HCT116 (cell line): ENCODE measurements at places on chromosomes 16 and 17. TPM values are rescaled to one million over a fixed set of nuclear protein-coding genes. Genes with fewer than 3 reads are reported as not detected.

DNA sequence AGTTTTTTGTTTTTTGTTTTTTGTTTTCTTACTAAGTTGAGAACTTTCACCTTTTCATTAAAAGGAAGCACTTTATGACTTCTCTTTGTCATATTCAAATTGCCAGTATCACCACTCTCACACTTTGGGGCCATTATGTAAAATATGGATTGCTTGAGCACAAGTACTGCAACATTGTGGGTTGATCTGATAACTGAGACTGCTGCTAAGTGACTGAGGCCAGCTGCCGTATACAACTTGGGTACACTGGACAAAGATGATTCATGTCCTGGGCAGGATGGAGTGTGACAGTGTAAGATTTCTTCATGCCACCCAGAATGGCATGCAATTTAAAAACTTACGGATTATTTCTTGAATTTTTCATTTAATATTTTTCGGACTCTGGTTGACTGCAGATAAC lies 7.8 kb downstream of the TTC19 start:
- no peak for DNase-seq
- H3K4me3 ChIP-seq: no peak overlapping the region
- no peak overlapping the region for H3K27ac ChIP-seq
- H3K36me3 ChIP-seq: peaks cover 80% of the 10 kb centered on the region
- H3K27me3 ChIP-seq: no peaks in the 10 kb centered on the region
- H3K4me1 ChIP-seq: no peaks in the 10 kb centered on the region

- H3K27me3 ChIP-seq: no peaks in the 10 kb centered on the region
- H3K4me1 ChIP-seq: no peaks in the 10 kb centered on the region
- no peak overlapping the region for H3K4me3 ChIP-seq
These were observed 37.2 kb upstream of the NUFIP2 start for GRCh38 chr17:29331075-29331707.

DNA sequence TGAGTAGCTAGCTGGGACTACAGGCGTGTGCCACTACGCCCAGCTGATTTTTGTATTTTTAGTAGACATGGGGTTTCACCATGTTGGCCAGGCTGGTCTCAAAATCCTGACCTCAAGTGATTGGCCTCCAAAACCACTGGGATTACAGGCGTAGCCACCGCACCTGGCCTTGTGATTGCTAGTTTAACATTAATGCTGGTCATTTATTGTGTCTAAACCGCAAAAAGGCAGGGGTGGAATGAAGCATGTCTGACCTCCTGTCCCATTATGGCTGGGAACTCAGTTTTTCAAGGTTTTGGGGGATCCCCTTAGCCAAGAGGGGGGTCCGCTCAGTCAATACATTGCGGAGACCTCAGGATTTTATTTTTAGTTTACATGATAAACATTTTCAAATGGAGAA lies 10.7 kb upstream of the CNGB1 start:
- H3K36me3 ChIP-seq: no peaks in the 10 kb centered on the region
- H3K27ac ChIP-seq: no peak overlapping the region
- H3K4me1 ChIP-seq: no peaks in the 10 kb centered on the region
- H3K27me3 ChIP-seq: no peaks in the 10 kb centered on the region

DNA sequence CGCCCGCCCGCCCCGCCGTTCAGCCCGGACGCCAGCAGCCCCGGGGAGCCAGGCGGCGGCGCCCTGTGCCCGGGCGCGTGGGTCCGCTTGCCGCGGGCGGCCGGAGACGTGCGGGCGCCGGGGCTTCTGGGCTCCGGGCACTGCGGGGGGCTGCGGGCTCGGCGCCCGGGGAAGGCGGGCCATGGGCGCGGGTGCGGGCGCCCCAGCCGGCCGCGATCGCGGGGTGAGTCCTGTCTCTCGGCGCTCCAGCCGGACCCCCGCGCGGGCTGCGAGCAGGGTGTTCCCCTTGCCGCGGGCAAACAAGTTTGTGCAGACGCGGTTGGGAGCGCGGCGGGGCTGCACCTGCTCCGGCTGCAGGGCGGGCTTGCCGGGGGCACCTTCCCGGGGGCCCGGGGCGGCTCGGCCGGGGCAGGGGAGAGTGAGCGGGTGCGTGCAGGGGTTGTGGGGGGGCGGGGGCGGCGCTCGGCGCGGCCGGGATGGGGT lies 292 bp downstream of the WSCD1 start:
- DNase-seq: no peak
- no peaks in the 10 kb centered on the region for H3K36me3 ChIP-seq
- H3K27ac ChIP-seq: no peak overlapping the region
- H3K4me3 ChIP-seq: no peak overlapping the region
- H3K27me3 ChIP-seq: peaks cover 20% of the 10 kb centered on the region; the same call in 1 of the 2 replicates
- no peaks in the 10 kb centered on the region for H3K4me1 ChIP-seq

DNA sequence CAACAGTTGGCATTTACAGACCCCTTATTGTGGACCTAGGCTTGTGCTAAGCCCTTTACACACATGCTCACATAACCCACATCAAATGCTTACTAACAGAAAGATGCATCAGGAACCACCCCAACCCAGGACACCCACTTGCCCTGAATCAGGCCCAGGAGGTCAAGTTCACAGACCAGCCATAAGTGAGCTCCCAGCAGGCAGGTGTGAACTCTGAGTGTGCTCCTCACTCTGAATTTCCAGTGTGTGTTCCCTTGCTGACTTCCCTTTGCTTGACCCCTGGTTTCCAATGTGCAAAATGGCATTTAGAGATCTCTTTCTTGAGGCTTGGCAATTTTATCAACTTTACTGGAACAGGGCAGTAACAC lies 87.0 kb downstream of the BMERB1 start:
- no peak for DNase-seq
- H3K27me3 ChIP-seq: no peaks in the 10 kb centered on the region
- H3K4me1 ChIP-seq: peaks cover 4% of the 10 kb centered on the region
- no peak overlapping the region for H3K27ac ChIP-seq
- H3K36me3 ChIP-seq: no peaks in the 10 kb centered on the region

DNA sequence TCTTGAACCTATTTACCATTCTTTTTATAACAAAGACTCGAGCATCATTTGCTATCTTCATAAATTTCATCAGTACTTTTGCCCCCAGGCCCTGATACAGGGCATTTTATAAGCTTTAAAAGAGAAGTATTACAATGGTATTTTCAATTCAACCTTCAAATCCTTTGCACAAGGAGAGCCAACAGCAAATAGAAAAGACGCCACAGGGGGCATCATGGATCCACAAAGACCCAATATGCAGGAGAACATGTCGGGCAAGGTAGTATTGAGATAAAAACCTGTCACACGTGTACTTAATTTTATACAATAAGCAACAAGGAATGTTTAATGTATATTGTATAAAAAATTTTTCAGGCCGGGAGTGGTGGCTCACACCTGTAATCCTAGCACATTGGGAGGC lies 10.2 kb downstream of the MAP3K14 start:
- H3K4me1 ChIP-seq: peaks cover 77% of the 10 kb centered on the region
- H3K36me3 ChIP-seq: no peaks in the 10 kb centered on the region
- H3K27me3 ChIP-seq: no peaks in the 10 kb centered on the region
- DNase-seq: no peak
- H3K4me3 ChIP-seq: no peak overlapping the region

DNA sequence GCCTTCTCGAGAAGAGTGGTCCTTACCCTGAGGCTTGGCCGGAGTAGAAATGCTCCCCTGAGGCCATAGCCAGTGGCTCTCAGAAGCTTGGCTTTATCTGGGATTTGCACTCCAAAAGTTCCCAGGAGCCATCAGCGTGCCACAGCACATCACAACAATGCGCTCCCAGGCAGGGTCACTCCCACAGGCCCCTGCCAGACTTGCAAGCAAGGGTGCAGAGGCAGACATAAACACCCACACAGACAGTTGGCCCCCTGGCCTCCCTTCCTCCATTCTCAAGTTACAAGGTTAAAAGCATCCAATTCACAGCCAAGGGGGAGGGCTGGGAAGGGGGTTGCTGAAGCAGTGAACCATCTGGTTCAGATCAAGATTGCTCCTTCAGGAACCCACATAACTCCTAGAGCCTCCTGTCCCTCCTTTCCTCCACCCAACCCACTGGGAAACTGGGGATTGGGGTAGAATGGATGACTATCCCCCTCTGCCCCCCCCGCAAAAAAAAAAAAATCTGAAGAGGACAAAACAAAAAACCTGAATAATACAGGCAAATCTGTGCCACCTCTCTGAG lies 1.8 kb downstream of the ST3GAL2 start:
- no peak overlapping the region for H3K27ac ChIP-seq
- H3K27me3 ChIP-seq: no peaks in the 10 kb centered on the region
- H3K4me1 ChIP-seq: peaks cover 53% of the 10 kb centered on the region
- DNase-seq: no peak
- no peaks in the 10 kb centered on the region for H3K36me3 ChIP-seq

GRCh38 chr17:74850914-74851313 lies 8.8 kb downstream of the GRIN2C start:
- H3K27ac ChIP-seq: no peak overlapping the region
- no peak overlapping the region for H3K4me3 ChIP-seq
- H3K36me3 ChIP-seq: no peaks in the 10 kb centered on the region
- no peak for DNase-seq
- no peaks in the 10 kb centered on the region for H3K4me1 ChIP-seq

GRCh38 chr17:78387977-78388941 lies 9.8 kb downstream of the PGS1 start:
- no peak overlapping the region for H3K27ac ChIP-seq
- H3K27me3 ChIP-seq: no peaks in the 10 kb centered on the region
- peaks cover 2% of the 10 kb centered on the region; the same call in 1 of the 2 replicates for H3K36me3 ChIP-seq
- no peak for DNase-seq

DNA sequence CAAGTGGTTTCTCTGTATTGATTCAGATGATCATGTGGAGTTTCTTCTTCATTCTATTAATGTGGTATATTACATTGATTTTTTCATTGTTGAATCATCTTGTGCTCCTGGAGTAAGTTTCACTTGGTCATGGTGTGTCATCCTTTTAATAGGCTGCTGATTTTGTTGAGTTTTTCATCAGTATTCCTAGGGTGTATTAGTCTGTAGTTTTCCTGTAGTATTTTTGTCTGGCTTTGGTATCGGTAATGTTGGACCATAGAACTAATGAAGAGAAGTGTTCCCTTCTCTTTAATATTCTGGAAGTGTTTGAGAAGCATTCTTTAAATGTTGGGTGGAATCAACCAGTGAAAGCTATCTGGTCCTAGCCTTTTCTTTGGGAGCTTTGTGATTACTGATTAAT lies 99.0 kb downstream of the OMG start:
- H3K4me3 ChIP-seq: no peak overlapping the region
- H3K36me3 ChIP-seq: 0 out of 2 replicates have a peak, but pooled peaks cover 2% of the 10 kb centered on the region
- no peak overlapping the region for H3K27ac ChIP-seq
- DNase-seq: no peak
- H3K4me1 ChIP-seq: peaks cover 12% of the 10 kb centered on the region

GRCh38 chr16:29734786-29735185 lies 11.0 kb downstream of the C16orf54 start:
- H3K27ac ChIP-seq: no peak overlapping the region
- 0 out of 2 replicates have a peak, but pooled peaks cover under 1% of the 10 kb centered on the region for H3K4me1 ChIP-seq
- no peaks in the 10 kb centered on the region for H3K27me3 ChIP-seq
- DNase-seq: no peak

GRCh38 chr17:21674242-21674731 lies 18.0 kb upstream of the KCNJ18 start:
- H3K4me1 ChIP-seq: no peaks in the 10 kb centered on the region
- H3K27ac ChIP-seq: no peak overlapping the region
- no peaks in the 10 kb centered on the region for H3K36me3 ChIP-seq
- H3K4me3 ChIP-seq: no peak overlapping the region
- DNase-seq: no peak

DNA sequence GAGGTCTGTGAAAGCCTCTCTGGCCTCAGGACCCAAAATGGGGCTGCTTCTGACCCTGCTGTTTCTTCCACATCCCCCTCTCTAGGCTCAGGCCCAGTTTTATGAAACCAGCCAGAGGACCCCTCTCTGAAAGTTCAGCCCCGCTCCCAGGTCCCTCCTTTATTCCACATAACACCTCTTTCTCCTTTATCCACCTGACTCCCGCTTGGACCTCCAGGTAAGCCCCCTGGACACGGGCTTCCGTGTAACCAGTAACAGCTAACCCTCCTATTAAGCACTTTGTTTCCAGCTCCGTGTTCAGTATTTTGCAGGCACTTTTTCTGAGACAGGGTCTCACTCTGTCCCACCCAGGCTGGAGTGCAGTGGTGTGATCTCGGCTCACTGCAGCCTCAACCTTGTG lies 37.4 kb downstream of the PSME3IP1 start:
- H3K4me1 ChIP-seq: no peaks in the 10 kb centered on the region
- no peak overlapping the region for H3K4me3 ChIP-seq
- DNase-seq: no peak

DNA sequence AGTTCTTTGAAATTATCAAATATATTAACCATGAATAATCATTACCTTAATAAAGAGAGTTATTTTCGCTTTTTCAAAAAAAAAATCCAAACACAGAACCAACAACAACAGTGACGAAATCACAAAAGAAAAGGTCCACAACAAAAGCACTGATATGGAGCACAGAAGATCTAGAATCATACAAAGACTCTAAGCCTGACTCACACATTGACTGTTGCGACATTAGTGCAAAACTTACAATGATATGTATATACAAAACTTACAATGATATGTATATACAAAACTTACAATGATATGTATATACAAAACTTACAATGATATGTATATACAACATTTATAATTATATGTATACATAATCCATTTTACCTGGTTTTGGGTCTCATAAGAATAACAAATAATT lies 117.7 kb downstream of the USP22 start:
- no peaks in the 10 kb centered on the region for H3K27me3 ChIP-seq
- no peak for DNase-seq
- no peak overlapping the region for H3K27ac ChIP-seq
- H3K36me3 ChIP-seq: no peaks in the 10 kb centered on the region

GRCh38 chr17:27546624-27547300 lies 84.2 kb upstream of the LGALS9 start:
- no peak overlapping the region for H3K4me3 ChIP-seq
- H3K27me3 ChIP-seq: no peaks in the 10 kb centered on the region
- DNase-seq: no peak
- no peaks in the 10 kb centered on the region for H3K36me3 ChIP-seq

The SPNS2 gene
- total RNA-seq: 1.6 TPM

The ITGAD gene
- total RNA-seq: 0.12 TPM

The NT5C3B gene
- total RNA-seq: 110 TPM

The HOXB6 gene
- total RNA-seq: 64.8 TPM
